ENCODE measurements at places on chromosomes 13 and 19. TPM values are rescaled to one million over a fixed set of nuclear protein-coding genes. Genes with fewer than 3 reads are reported as not detected.

Gene PRTN3
- not detected for total RNA-seq

- DNase-seq: no peak
These were observed 199.5 kb downstream of the ATP8A2 start for GRCh38 chr13:25571237-25571636.

Gene ZNF492
- not detected for total RNA-seq

DNA sequence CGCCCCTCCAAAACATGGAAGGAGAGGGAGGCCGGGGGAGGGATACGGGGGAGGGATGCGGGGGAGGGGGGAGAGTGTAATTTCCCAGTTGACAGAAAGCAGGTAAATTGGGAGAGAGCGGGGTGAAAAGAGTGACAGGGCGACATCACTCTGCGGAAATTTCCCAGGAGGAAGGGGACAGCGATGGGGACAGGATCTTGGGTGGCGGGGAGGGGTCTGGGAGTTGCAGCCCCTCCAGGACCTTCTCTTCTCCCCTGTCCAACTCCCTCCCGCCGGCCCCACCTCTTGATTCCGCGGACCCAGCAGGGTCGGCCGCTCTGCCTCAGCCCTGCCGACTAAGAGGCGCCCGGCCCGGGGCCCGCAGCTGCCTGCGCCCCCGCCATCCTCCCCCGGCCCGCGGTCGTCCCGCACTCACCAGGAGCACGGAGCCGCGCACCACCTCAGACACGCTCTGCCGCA is 108.0 kb upstream of the DOCK9 start:
- DNase-seq: no peak

DNA sequence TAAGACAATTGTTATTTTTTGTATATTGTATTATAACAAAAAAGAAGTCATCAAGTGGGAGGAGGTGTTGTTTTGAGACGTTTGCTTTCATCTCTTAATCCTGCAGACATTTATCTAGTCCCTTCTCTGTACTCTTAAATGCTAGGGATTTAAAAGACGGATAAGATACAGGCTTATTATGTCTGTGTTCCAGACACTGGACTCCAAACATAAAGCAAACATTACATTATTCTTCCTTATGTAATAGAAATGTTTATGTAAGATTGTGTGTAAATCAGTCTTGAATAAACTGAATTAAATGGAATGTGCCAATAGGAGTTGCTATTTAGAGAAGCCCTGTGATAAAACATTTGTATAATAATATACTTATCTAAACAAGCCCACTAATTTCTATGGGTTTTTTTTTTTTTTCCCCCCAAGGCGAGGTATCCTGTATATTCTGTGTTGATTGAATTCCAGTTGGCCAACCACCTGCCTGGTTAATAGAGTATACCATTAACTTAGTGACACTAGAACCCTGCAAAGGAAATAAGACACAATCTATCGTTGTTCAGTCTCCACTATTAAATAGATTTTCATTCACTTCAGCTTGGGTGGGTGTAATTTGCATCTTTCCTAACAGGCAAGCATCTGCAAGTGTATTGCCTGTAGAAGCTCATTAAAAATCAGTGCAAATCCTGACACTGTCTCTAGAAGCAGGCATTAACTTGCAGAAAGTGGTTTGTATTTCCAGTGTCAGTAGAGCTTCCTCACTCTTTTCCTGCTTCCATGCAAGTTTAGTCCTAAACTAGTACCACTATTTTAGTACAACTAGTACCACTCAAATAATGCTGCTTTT is 69.0 kb downstream of the LRCH1 start:
- no peak for DNase-seq

Gene ACER1
- total RNA-seq: not detected

DNA sequence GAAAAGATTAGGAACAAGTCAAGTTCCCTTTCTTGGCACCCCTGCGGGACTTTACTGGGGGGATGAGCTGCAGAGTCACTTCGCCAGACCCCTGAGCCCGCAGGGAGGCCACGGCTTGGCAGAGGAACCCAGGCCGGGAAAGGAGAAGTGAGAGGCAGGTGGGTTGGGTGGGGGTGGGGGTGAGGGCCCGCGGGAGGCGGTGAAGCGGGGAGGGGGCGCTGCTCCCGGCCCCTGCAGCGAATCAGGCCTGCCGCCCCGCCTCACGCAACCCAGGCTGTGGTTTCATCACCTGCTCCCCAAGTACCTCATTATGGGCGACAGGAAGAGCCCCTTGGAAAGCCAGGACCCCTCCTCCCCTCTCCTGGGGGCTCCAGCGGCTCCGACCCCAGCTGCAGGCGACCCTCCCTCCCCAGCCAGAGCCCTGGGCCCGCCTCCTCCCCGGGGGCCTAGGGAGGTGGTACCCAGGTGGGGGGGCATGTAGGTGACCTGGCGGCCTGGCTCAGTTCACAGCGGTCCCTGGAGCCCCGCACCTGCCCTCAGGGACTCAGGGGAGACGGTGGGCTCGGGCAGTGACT is 9.5 kb downstream of the MEF2B start:
- no peak for DNase-seq

Gene MAP4K1
- 1.2 TPM for total RNA-seq

DNA sequence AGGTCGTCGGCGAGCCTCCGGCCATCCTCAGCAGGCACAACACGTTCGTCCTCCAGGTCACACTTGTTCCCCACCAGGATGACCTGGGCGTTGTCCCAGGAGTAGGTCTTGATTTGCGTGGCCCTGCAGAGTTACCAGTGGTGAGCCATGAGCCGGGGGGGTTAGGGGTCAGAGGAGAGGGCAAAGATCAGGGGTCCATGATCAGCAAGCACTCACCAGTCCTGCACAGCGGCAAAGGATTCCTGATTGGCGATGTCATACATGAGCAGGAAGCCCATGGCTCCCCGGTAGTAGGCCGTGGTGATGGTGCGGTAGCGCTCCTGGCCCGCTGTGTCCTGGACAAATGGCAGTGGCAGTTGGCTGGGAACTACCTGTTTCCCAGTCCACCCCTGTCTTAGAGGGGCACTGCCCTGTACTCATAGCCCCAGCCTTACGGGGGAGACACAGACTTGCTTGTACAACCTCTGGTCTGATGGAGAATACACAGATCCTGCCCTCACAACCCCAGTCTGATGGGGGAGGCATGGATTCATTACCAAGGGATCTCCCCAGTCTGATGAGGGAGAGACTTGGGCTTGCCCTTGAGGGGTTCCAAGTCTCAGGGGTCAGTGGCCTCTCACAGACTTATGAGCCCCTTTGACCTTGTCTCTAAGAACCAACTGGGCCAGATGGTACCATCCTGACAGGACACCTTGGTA is 3.9 kb downstream of the RAB3D start:
- no peak for DNase-seq
